NCI-H2081 (cell line): ENCODE measurements at places on chromosomes 4 and X.

GRCh38 chrX:44889824-44890223, 16.8 kb downstream of the KDM6A start:
- no peak for DNase-seq

DNA sequence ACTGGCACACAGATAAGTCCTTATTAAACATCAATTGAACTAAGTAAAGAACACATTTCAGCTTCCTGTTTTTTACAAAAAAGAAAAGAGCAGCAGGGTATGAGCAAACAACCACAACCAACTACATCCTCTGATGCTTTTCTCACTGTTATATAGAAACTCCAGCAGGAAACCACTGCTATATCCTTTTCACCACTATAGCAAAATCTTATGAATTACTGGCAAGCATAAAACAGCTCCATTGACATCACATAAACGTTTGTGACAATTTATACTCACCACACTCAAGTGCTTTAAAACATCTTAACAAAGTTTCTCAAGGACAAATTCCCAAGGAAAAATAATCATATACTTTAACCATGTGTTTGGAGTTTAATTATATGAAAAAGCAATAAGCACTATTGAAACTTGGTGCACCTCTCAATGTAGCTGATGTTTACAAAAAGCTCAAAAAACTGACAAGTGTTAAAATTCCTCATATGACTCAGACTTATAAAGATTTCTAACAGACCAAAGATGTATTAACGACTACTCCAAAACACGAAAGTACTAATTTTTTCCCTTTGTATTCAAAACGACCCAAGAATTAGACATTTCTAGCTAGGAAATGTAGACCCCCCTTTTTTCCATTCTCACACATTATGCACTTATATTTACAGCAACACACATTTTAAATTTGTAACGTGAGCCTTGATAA, 12.9 kb downstream of the GPRIN3 start:
- DNase-seq = no peak

- DNase-seq = no peak
Observed at GRCh38 chr4:80206521-80207171, 9.3 kb downstream of the PRDM8 start.

DNA sequence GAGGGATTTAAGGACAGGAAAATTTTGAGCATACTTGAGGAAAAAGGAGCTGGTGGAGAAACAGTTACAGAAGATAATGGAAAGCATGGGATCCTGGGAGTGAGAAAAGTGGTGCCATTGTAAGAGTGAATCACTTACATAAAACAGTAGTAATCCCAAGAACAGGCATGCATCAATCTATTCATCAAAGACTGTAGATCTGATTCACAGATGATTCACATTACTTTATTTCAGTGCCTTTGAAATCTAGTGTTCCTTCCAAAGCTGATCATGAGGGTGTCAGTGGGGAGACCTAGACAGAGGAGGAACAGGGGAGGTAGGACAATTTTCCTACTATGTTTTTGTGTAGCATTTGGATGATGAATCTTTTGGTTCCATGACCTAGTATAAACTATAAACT, 102.7 kb downstream of the TAB3 start:
- no peak for DNase-seq

GRCh38 chrX:64093761-64094160, 111.7 kb downstream of the AMER1 start:
- DNase-seq = no peak

- DNase-seq = no peak
Observed at GRCh38 chr4:78556665-78557064, 5.1 kb downstream of the ANXA3 start.

DNA sequence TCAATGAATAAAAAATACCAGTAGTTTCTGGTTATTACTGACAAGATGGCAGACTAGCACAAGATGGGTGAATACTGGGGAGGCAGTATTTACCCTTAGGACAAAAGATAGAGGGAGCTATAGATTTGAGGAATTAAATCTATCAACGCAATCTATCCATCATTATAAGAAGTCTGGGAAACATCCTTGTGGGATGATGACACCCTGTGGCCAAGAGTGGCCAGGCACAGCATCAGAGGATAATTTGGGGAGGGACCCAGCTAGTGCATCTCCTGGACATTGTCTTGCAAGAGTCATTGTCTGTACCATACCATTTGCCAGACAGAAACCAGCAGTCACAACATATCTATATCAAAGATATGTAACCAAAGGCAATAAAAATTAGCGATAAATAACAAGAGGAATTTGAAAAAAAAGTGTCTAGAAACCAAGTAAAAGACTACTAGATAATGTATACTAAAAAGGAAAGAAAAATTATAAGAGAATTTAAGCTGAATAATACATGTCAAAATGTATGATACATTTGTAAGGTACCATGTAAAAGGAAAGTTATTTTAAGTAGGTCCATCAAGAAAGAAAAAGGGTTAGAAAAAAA, 22.9 kb downstream of the KCTD8 start:
- DNase-seq = peak; percentile 9

DNA sequence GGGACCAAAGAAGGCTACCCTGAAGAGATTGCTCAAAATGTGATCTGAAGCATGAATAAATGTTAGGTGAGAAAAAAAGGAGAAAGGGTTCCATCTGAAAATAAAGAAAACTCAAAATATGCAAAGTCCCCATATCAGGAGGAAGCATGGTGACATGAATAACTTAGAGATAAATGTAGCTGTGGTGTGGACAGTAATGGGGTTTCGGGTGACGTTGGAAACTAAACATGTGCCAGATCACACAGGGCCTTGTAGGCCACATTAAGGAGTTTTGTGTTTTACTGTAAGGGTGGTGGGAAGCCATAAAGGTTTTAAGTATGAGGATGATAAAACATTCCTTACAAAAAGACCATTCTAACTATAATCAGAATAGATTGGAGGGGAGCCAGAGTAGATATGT, 40.3 kb upstream of the ACSL4 start:
- no peak for DNase-seq

GRCh38 chr4:15906020-15906443, 32.5 kb downstream of the FGFBP1 start:
- DNase-seq = peak; percentile 29

GRCh38 chr4:114653675-114654074, 55.1 kb downstream of the UGT8 start:
- no peak for DNase-seq

DNA sequence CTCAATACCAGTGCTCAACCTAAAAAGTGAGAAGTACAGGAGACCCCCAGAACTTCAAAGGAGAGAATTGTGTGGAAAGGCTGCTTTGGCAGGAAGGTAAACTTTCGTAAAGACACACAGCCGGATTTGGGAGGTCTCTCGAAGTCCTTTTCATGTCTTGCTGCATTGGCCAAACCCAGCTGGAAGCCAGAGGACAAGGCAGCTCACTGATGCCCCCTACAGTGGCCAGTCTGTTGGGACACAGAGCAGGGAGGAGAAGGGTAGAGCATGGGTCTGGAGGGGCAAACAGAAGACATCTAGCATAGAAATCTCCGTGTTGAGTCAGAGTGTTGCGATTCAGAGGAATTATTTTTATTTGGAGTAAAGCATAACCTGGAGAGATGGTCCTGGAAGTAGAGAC, 198.9 kb downstream of the ANK2 start:
- DNase-seq = no peak

GRCh38 chr4:16705341-16705740, 193.1 kb downstream of the LDB2 start:
- no peak for DNase-seq

DNA sequence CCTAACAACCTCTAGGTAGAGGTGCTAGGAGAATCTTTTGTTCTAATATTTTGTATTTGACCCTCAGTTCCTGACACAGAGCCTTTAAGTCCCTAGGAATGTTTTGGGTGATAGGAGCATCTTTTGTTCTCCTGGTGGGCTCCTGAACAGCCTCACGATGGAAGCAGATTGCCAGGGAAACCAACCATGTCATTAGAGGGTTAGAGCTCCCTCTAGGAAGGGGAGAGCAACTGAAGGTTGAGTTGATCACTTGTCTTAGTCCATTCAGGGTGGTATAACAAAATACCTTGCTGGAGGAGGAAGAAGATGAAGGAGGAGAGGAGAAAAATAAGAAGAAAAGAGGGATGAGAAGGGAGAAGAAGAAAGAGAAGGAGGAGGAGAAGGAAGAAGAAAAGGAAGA, 9.2 kb downstream of the VCX start:
- DNase-seq = no peak

DNA sequence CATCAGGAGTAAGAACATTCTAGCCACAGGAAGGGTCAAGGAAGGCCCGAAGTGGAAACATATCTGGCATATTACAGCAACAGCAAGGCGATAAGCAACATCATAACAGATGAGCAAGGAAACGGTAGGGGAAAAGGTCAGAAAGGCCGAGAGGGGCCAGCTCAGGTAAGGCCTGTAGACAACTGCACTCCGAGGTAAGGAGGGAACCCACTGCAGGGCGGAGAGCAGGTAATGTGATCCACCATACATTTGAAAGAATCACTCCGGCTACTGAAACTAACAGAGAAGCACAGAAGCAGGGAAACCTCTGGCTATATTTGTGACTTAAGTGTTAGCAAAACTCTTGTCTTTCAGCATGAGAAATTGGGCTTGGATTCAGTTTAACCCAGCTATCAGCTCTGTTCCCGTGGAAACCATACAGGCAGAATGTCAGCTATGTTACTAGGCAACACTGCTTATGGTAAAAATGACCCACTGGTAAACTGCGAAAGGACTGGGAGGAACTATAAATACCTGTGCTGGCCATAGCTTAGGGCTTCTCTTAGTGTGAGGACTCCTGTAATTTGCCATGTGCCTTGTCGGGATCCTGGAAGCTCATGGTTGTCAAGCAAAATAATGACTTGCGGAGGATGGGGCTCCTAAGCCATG, 31.0 kb downstream of the FRYL start:
- DNase-seq = no peak

DNA sequence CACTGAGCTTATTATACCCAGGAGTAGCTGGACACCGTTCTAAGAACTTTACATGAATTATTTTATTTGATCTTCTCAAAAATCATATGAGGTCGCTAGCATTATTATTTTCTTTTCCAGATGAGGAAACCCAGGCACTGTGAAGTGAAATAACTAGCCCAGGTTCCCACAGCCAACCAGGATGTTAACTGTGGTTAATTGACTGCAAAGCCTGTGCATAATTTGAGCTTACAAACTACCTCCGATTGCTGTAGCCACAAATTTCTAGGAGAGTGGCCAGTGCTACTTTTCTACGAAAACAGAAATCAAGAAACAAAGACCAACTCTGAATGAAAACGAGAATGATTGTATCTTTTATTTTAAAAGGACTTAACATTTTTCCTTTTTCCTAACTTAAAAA, 27.2 kb downstream of the SPRY1 start:
- DNase-seq = no peak

- no peak for DNase-seq
Observed at GRCh38 chr4:108385076-108385475, 216.3 kb upstream of the LEF1 start.

DNA sequence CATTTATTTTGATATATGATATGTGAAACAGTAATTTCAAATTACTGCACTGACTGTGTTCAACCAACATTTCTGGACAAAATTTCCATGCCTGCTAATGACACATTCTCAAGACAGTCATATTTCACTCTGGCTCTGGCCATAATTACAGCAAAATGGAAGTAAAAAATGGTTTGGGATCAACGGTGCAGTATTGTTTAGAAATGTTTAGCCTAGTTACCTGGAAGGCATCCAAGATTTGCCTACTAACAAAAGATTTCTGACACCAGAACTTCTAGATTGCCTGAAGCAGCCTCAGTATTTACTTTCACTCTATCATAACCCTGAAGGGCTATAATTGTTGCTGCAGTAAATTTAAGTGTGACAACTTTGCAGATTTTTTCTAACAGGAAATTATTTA, 416.3 kb downstream of the PCDH10 start:
- peak; percentile 97 for DNase-seq
